ENCODE measurements at places on chromosomes 4 and X.

DNA sequence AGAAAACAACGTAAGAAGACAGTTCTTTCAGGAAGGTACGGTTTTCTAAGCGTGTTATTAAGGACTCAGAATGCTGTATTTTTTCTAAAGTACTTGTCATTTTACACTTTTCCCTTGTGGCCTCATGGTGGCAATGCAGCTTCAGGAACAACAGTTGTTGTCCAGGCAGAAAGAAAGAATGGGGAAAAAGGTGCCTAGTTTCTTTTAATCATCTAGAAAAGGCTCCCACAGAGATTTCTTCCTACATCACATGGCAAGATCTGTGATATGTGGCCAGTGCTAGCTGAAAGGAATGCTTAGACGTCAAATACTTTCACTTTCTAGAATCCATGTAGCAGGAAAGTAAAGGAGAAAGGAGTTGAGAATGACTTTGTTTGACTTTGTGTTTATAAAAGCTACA lies 49.0 kb upstream of the TRAM1L1 start:
- DNase-seq, result no peak

DNA sequence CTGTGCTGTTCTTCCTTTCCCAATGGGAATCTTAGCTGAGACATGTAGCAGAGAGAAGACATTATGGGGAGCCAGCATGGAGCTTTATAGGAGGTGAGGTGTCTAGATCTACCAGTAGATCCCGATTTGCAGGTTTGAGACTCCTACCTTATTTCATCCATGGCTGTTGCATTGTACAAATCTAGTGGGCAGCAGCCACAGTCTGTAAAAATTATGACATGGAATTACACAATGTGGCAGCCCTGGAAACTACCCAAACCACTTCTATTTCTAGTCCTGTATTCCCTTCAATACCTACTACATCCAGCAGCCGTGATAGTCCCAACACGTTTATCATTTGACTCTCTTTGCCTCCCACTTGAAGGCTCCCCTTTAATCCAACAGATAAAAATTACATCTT lies 8.1 kb downstream of the ATP7A start:
- no peak for DNase-seq

GRCh38 chr4:23015821-23016220 lies 323.1 kb downstream of the GBA3 start:
- no peak for DNase-seq

GRCh38 chr4:124768596-124769365 lies 56.2 kb upstream of the ANKRD50 start:
- no peak for DNase-seq

DNA sequence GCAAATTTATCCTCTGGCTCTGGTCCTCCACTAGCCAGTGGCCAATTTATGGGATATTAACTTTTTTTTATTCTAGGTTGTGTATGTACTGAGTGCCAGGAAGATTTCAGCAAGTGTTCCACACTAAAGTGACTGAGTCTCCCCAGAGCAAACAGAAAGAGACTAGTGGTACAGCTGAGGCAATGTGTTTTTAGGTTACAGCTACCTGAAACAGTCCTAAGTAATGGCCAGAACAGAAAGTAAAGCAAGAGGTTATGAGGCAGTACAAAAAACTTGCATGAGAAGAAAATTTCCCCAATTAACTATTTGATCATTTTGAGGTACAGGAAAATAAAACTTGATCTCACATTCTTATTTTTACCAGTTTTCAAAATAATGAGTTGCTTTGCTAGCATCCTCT lies 31.2 kb downstream of the PRDM8 start:
- DNase-seq, result no peak

DNA sequence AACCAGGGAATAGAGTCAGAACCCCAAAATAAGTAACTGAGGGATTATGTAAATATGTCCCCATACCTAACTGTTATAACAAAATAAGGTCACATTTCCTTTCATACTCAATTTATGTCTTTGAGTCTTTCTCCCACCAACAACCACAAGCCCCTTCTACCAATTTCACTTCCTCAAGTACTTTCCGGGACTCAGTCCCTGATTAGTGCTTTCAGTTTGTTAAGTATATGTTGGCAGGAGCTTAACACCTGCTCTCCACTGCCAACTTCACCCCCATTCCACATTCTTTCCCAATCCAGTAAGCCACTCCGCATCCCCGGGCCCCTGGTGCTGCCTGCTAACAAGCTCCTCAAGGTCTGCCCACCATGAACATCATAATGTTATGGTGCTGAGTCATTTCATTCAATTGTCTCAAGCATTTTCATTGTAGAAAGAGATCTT lies 71.3 kb upstream of the SPRY1 start:
- no peak for DNase-seq

DNA sequence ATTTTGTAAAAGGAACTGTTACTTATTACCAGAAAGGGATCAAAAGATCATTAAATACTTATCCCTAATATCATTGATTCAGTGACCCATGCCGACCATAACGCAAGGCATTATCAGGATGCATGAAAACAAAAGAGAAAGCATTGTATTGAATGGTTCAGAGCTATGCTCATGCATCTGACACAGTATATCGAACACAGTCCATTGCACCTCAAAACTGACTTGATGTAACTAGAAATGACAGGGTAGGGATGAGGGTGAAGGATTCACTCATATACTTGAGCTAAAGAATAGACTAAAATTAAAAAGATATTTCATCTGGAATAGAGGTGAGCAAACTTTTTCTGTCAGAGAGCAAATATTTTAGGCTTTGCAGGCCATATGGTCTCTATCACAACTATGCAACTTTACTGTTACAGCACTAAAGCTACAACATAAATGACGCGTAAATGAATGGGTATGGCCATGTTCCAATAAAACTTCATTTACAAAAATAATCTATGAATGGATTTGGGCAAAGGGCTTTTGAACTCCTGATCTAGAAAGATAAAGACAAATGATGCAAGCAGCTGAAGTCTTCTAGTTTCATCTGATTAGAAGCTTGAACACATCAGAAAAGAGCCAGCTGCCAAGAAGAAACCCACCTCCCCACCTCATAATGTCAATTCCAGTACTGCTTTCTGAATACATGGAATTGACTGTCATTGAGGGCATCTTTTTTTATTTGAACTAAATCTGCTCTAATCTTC lies 12.9 kb upstream of the SPP1 start:
- DNase-seq, result no peak

GRCh38 chrX:140141444-140142029 lies 176.2 kb upstream of the CXorf66 start:
- no peak for DNase-seq

DNA sequence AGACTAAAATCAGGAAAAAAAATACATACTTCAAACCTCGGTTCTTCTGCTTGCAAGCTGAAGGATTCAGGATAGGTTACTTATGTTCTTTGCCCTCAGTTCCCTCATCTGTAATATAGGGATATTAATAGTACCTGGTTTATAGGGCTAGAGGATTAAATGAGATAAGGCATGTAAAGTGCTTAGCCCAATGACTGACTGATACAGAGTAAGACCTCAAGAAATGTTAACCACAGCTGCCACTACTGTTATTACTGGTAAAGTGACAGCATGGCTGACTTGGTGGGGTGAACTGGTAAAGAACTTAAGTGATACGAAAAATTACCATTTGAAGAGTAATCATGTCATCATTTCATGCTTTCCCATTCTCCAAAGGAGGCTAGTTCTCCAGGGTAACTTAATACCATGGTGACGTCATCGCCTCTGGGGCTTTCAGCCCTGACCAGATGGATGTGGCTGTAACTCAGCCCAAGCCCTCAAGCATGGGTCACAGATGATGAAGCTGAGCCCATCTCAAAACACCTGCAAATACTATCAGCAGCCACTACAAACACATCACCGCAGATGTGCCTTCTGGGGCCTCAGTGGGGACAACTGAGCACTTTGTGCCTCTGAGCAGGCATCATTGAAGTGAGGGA lies 44.5 kb upstream of the SCML1 start:
- DNase-seq, result no peak

- no peak for DNase-seq
Measured at GRCh38 chr4:45172636-45173035, 446.3 kb upstream of the GNPDA2 start.

DNA sequence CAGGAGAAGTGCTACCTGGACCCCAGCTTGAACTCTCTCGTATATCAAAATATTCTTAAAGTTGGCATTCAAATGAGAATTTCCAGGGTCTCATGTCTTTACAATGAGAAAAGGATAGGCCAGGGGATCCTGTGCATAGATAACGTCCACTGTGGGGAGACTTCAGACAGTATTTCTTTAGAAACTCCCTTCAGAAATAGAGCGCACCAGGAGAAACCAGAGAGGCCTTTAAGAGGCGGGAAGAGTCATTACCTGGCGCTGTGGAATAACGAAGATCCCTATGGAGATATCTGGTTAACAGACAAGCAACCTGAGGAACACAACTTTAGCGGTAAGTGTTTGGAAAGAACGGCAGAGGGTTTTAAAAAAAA lies 600 bp downstream of the RADX start:
- DNase-seq, result no peak

GRCh38 chr4:175833574-175834311 lies 21.7 kb upstream of the GPM6A start:
- DNase-seq, result no peak

DNA sequence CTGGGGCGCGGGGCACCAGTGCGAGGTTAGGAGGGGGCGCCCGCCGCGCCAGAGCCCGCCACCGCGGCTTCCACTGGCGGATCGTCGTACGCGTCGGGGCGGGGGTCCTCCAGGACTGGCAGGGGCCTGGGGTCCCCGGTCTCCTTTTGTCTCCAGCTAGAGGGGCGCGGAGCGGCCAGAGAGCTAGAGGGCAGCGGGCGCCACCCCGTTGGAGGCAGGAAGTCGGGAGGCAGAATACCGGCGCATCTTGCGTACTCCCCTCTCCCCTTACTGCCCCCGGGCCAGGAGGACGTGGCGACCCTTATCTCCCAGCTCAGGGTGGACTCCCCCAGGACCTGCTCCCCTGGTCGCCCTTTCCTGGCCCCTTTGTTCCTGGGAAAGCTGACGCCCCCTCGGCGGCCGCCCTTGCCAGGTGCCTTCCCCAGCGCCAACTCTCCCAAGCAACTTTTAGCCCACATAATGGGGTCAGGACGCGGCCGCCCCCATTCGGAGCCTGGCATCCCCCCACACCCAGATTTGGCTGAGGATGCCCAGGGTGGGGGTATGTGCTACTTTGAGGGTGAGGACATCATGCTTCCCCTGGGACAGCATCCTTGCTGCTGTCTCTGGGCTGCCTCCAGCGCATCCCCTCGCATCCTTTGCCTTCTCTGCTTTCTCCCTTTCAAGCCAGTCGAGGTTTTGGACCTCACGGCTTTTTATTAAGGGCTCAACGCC lies 933 bp downstream of the CNKSR2 start:
- DNase-seq, result no peak

DNA sequence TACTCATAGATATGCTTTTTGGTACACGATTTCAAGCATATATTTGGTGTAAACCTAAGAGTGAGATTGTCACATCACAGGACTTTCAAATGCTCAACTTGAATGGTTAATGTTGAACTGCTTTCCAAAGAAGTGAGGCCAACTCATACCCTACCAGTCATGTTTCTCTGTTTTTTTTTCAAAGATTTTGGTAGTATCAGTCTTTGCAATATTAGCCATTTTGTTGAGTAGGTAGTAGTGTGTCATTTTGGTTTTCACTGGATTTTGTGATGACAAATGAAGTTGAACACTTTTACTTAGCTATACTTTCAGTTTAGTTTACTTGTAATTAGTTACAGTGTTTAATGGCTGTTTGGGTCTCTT lies 12.5 kb upstream of the HS3ST1 start:
- no peak for DNase-seq

GRCh38 chrX:43654431-43655150 lies 1.5 kb upstream of the MAOA start:
- DNase-seq, result peak; percentile 60

- DNase-seq, result no peak
Measured at GRCh38 chr4:163776957-163777356, 282.5 kb downstream of the TMA16 start.

DNA sequence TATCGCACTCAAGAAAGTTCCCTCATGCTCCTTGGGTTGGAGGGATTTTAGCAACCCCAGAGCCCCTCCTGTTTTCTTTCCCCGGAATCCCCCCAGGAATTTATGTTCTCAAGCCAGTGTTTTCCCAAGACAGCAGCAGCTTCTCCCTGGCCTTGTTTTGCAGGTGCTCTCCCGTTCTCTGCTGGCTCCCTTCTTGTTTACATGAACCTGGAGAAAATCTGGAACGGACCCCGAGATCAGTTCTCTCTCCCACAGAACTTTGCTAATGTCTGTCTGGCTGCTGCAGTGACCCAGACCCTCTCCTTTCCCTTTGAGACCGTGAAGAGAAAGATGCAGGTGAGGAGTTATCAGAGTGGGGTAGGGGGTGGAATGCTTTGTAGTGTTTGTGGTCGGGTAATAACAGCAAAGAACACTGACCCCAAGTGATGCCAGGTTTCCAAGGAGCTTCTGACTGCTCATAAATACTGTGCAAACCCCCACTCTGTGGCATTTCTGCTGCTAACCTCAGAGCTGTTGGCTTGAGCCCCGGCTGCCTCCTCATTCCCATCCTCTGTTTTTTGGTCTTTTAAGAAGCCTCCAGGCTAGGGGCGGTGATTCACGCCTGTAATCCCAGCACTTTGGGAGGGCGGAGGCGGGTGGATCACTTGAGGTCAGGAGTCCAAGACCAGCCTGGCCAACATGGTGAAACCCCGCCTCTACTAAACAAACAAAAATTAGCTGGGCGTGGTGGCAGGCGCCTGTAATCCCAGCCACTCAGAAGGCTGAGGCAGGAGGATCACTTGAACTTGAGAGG lies 11.1 kb downstream of the SLC25A43 start:
- no peak for DNase-seq

DNA sequence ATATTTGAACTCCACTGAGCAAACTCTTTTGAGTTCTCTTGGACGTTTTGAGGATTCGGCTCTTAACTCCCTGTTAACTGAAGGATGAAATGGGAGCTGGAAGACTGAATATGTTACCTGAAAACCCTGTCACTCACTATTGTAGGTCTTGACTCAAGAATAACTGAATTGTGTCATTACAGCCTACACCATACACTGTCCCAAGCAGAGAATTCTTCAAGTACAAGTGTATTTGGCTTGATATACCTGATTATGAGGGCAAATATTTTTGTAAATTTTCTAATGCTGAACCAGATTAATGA lies 276.1 kb downstream of the CFAP299 start:
- no peak for DNase-seq

DNA sequence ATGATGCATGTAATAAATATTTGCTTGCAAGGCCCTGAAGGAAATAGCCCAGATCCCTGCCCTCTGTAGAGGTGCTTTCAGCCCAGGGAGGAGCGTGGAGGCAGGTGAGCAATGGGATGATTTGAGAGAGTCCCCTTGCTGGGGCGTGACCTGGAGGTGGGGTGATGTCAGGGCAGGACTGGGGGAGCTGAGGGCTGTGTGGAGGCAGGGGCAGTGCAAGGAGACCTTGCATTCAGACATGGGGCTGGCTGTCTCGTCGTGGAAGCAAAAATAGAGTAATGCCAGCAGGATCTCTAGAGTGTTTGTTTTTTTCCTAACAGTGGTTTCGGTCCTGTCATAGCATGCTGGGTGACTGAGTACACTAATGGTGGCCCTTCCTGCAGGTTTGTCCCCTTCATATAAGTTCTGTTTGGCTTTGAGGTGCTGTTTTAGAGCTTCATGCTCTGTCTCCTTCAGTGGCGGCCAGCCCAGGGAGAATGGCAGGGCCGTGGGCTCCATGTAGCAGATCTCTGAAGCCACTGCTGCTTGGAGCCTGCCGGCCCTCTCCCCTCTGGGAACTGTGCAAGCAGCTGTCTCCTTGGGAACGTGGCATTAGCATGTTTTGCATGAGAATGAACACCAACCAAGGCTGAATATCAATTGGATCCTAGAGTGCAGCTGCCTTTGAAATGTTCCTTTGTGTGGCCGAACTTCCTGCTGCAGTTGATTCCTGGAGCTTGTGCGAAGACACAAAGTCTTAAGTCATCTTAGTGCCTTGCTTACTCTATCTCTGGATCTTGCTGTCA lies 39.3 kb upstream of the CLDN34 start:
- DNase-seq, result no peak
